Right hindlimb (tissue), 1 donor: ENCODE measurements at places on chromosomes 12 and 14.
A peak's percentile ranks its signal among the peaks of the same experiment; 100 is the strongest.

DNA sequence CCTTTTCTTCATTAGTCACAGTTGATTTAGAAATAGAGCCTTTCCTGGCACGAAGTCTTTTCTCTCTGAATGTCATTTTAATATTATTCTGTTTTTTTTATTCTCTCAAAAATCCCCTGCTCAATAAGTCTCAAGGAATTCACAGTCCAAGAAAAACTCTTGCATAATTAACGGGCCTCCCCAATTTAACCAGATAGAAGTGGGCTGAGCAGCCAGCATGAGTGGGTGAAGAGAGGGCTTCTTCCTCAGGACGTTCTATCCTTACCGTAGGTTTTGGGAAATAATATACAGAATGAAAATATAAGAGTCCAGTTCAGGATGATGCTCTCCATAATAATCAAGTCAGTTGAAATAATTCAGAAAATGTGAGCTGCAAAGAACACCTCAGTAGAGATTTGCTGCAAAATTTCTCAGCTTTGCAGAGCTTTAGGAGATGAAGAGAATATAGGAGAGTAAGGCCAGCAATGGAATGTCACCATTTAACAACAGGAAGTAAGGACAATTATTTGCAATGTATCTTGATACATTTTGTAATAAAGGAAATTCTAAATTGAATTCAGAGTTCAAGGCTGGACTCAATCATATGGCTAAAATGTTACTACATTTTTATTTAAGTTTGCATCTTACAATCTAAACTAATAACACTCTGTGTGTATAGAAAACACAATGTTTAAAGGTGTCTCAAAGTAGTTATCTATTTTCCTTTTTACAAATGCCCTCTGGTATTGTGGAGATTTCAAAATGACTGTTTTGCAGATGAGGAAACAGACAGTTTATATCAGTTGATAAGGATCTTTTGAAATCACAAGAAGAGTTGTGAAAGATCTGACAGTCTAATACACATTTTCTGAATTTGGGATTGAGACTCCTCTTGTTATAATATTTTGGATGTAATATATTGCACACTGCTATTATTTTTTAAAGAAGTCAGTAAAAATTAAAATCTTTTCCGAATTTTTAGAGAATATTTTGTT, 1724.1 kb upstream of the SEL1L start:
- no peak for DNase-seq

- DNase-seq: peak; percentile 99
Observed at GRCh38 chr14:75002392-75003249, at the start of gene EIF2B2. Gene EIF2B2, plus strand, starts transcription at chr14:75002921. Its CDS starts 70 bp downstream, at chr14:75002991.

- no peak for DNase-seq
Observed at GRCh38 chr12:71641390-71641789, 22.3 kb downstream of the ZFC3H1 start.

DNA sequence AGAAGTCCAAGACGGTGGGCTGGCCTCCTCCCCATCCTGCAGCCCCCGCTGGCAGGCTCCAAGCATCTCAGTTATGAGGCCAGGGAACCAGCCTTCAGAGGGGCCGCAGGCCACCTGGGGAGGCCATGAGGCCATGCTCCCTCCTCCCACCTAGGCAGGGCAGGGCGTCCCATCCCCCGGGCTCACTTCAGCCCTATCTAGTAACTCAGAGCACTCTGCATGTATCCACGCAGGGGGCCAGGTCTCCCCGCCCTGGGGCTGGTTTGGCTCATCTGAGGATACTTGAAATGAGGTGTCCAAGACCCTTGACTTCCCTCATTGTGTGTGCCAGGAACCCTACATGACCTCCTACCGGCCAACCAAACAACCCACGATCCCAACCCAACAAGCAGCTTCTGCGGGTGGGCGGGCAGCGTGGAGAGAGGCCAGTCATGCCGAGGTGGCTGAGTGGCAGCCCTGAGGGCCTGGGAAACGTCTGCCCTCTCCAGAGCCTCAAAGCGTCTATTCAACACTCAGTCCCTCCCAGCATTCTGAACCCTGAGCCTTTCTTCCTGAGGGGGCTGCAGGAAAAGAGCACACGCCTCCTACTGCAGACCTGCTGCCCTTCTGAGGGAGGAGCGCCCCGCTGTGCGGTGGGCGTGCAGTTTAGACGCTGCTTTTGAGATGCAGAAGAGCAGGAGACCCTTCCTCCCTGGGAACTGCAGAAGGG, 16.8 kb downstream of the ISCA2 start:
- peak; percentile 18 for DNase-seq

DNA sequence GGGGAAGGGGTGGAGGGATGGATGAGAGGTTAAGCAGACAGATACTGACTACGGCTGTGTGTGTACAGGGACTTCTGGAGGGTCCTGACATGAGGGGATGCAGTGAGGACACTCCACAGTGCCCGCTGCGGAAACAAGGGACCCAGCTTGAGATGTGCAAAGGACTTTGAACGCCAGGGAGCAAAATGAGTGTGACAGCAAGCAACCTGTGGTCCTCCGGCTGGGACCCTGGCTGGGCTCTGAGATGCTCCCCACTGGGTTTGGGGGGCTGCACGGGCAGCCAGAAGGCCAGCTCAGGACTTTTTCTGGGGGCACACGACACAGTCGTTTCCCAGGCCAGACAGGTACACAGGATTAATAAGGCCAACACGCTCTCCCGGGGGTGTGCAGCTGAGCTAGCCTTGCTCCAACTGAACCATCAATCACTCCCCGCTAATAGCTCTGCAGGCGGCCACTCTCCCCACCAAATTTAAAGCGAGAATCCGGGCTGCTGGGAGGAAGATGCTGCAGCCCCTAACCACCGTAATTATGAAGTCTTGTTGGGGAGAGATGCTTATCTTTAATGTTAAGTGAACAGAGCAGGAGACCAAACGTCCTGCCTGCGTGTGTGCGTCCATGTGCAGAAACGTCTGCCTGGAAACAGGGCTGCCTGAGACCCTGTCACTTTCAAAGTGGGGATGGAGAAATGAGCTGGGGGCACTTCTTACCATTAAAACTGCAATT, 51.6 kb upstream of the DLK1 start:
- DNase-seq: no peak

- DNase-seq: no peak
Observed at GRCh38 chr14:90692061-90692460, 124.2 kb downstream of the TTC7B start.

GRCh38 chr12:6370576-6370935, 4.8 kb downstream of the SCNN1A start:
- no peak for DNase-seq

- DNase-seq: peak; percentile 87
Observed at GRCh38 chr12:119176267-119177055, 2.3 kb upstream of the HSPB8 start.

- DNase-seq: no peak
Observed at GRCh38 chr14:61298824-61299223, 17.7 kb upstream of the TMEM30B start.

GRCh38 chr12:116870306-116870705, 10.9 kb downstream of the HRK start:
- no peak for DNase-seq

DNA sequence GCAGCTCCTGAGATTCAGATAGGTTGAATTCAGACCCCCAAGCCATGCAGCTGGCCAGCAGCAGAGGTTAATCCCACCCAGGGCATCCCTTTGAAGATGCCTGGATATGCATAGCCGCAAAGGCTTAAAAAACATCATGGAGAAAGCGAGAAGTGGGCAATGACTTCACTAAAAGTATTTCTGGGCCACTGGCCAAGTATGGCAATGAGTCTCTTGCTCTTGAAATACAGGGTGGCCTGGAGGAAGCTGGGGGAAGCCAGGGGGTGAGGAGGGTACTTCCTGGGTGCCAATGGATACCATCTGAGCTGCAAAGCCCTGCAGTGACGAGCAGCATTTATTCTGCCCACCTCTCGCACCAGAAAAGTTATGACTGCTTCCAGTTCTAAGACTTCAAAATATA, 539.3 kb upstream of the TBX3 start:
- DNase-seq: no peak

DNA sequence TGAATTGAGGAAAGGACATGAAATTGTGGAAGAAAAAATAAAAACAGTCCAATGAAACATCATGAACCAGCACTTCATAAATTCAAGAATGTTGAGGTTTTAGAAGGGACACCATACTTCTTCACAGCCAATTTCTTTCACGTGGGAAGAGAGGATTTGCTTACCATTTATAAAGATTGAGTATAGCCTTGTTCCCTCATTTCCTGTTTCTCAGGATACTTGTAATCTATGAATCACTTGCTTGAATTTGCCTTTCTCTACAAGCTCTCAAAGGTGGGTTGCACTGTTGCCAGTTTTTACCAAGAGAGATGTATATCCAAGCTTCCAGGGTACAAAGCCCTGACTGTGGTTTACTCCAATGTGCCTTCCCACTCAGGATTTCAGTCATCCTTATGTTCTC, 116.1 kb downstream of the DUSP6 start:
- no peak for DNase-seq

DNA sequence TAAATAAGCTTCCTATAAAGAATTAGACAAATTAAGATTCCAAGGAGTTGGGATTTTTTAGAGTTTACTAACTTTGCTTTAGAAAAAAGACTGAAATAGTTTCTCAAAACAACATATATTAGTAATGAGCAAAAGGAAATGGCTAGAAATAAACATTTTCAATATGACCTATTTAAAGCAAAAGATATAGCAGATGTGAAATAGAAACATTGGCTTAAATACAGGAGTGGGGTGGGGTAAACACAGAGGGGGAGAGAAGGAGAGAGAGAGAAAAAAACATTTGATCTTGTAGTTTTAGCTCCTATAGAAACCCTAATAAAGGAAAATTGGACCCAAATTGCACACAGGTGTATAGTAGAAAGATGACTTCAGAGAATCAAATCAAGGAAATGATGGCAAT, 794.5 kb downstream of the MED13L start:
- DNase-seq: no peak

DNA sequence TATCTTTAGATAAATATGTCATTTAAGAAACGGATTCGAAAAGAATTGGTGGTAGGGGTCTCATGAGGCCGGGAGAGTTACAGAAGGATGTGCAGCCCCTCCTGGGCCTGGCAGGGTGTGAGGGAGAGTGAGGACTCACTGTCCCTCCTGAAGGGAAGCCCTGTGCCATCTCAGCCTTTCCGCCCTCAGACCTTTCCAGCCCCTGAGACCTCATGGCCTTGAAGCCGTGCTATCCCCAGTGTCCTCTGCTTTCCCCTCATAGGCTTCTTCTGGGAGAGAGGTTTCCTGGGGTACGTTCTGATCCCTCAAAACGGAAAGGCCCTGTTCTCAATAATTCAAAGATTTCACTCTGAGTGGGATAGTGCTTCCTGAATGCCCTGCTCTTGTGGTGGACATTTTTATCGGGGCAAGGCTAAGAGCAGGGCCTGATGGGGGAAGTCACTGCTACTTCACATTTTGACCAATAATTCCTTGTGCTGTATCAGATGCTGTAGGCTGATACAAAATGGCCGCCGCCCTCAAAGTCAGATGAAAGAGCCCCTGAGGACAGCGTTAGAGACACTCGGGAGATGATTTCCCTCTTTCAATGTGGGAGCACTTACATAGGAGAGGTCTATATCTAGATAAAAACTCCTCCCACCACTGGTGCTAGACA, 1.3 kb downstream of the CD4 start:
- no peak for DNase-seq

DNA sequence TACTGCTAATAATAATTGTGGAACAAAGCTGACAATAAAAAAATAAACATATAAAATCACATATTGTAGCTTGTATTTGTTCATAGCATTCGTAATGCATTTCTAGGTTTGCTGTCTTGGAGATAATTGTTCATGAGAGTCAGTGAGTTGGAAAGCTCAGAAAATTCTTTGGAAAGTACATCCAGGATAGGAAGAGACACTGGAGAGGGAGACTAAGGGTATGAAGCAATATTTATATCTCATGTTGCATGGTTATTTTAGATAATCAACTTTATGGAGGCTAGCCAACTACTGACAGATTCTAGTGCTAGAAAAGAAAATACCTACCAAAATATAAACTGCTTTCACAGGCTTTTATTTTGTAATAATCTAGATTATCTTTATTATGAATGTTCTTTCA, 1095.2 kb downstream of the FSCB start:
- DNase-seq: no peak

DNA sequence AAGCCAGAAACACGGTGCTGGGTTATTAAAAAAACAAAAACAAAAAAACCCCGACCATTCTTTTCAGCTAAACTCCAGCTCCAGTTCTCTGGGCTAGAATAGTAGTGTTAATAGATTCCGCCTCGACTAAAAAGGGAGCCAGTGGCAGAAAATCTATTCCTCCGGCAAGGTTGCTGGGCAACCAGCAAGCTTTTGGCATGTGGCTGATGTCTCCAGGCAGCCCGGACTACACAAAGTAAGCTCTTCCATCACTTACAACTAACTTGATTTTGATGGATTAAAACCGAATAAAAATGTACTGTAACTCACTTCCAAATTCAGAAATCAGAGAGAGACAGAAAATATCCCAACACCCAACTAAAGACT, 126.4 kb upstream of the FOXN3 start:
- DNase-seq: peak; percentile 71

- no peak for DNase-seq
Observed at GRCh38 chr14:63656194-63656593, 14.5 kb upstream of the WDR89 start.

DNA sequence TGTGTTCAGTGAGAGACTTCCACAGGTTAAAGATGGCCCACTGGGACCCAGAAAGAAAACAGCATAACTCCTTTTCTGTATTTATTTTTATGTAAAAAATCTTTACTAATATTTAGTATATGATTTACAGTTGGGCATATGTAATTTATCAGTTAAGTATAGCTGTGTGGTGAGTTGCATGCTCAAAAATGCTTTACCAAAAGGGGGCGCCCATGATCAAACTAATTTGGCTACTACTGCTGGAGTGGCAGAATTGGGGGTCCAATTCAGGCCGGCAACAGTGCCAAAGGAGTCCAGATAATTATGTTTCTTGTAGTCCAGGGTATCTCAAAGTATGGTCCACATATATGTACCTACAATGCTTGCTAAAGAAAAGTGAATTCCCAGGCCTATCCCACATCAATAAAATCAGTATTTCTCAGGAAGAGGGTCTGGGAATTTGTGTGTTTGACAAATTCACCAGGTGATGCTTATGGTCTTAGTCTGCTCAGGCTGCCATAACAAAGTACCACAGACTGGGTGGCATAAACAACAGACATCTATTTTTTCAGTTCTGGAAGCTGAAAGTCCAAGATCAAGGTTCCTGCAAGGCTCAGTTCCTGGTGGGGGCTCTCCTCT, 152.0 kb downstream of the KTN1 start:
- DNase-seq: no peak

DNA sequence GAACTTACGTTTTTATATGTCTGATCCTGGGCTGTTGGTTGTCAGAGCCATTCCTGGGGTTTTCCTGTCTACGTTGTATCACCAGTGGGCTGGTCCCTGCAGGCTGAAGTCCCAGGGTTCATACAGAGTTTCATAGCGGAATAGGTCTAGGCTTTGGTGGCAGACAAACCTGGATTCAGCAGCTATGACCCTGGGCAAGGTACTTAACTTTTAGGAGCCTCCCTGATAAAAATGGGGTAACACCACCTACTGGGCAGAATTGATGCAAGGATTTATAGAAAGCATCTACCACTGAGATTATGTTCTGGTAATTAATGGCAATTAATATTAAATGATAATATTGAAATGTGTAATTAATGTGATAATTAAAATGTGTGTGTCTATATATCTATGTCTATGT, 141.2 kb downstream of the SYNE2 start:
- DNase-seq: no peak
